Aorta (tissue), 5 donors: ENCODE measurements at places on chromosomes 6 and 20. TPM values are rescaled to one million over a fixed set of nuclear protein-coding genes. Genes with fewer than 3 reads are reported as not detected.

DNA sequence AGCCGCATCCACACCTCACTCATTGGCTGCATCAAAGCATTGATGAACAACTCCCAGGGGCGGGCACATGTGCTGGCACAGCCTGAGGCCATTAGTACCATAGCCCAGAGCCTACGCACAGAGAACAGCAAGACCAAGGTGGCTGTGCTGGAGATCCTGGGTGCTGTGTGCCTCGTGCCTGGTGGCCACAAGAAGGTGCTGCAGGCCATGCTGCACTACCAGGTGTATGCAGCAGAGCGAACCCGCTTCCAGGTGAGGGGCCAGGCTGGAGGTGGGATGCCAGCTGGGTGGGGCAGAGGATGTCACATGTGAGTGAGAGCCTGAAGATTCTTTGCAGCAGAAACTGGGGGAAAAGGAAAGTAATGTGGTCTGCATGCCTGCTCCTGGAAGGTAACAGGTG lies 66.7 kb downstream of the MOCS1 start:
- H3K27ac ChIP-seq = no peak overlapping the region
- H3K36me3 ChIP-seq = peaks cover 11% of the 10 kb centered on the region
- no peaks in the 10 kb centered on the region for H3K27me3 ChIP-seq
- no peak overlapping the region for H3K4me3 ChIP-seq
- no peaks in the 10 kb centered on the region for H3K4me1 ChIP-seq

DNA sequence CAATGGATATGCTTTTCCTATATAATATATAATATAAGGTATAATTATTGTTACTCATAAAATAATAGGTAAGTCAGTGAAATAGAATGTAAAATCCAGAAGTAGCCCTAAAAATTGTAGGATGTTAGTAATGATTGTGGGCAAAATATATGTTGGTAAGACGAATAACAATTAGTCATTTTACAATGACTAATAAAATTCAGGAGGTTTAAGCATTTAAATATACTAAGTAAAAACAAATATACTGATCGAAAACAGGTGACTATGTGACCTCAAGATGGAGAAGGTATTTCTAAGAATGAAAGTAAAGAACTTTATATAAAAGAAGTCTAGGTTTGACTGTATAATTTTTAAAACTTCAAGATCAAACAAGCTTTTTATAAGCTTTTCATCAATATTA lies 28.9 kb downstream of the FUCA2 start:
- H3K27me3 ChIP-seq = no peaks in the 10 kb centered on the region
- H3K36me3 ChIP-seq = no peaks in the 10 kb centered on the region
- no peak overlapping the region for H3K27ac ChIP-seq
- no peak for DNase-seq
- no peak overlapping the region for H3K4me3 ChIP-seq
- no peaks in the 10 kb centered on the region for H3K4me1 ChIP-seq

DNA sequence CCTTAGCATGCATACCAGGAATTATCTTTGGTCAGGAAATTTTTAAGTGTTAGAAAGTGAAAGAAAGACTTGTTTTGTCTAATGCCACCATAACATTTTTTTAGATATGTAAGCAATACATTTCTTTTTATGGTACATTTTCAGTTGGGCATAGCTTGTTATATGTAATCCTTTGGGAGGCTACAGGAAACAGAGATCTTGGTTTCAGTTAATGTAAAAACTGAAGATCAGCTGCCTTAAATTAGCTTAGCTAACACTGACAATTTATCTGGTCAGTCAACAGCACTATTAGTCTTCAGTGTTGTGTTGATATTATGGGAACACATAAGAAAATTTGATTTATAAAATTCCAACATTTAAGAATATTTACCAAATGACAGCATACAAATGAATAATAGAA lies 78.6 kb upstream of the SMIM8 start:
- no peaks in the 10 kb centered on the region for H3K4me1 ChIP-seq
- H3K27ac ChIP-seq = no peak overlapping the region
- H3K27me3 ChIP-seq = no peaks in the 10 kb centered on the region
- no peak overlapping the region for H3K4me3 ChIP-seq
- no peaks in the 10 kb centered on the region for H3K36me3 ChIP-seq

DNA sequence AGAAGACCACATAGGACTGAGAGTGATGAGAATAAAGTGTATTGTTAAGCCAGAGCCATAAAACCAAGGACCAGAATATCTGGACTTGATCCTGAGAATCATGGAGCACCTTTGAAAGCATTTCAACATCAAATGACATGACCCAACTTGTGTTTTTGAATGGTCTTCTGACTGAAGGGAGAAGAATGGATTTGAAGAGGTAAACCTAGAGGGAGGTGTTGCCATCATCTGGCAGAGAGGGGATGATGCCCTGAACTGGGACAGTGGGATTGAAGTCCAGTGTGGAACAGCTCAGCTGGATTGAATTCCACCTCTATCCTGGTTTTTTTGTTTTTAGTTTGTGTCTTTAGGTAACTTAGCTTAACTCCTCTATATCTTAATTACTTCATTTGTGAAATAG lies 570.0 kb downstream of the TBC1D32 start:
- H3K4me3 ChIP-seq = no peak overlapping the region
- no peaks in the 10 kb centered on the region for H3K36me3 ChIP-seq
- H3K27me3 ChIP-seq = peaks cover under 1% of the 10 kb centered on the region
- H3K27ac ChIP-seq = no peak overlapping the region

The CRISP3 gene
- total RNA-seq = not detected

DNA sequence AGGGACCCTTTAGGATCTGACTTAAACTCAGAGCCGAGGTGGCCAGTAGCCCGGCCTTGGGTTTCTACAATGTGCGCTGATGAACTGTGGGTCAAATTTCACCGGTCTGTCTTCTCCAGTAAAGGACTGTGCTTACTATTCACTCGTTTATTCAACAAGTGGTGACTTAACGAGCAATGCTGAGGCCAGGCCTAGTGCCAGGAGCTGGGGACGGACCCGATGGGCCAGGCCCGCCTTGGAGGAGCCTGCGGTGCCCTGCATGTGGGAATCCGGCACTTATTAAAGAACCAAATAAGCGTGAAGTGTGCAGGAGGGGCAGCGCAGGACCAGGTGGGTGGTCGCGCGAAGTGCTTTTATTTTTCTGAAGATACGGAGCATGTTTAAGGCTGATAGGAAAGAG lies 24.0 kb downstream of the CTCFL start:
- no peaks in the 10 kb centered on the region for H3K27me3 ChIP-seq
- no peak for DNase-seq
- no peaks in the 10 kb centered on the region for H3K36me3 ChIP-seq
- no peak overlapping the region for H3K4me3 ChIP-seq
- H3K27ac ChIP-seq = no peak overlapping the region
- no peaks in the 10 kb centered on the region for H3K4me1 ChIP-seq

The GSTA1 gene
- total RNA-seq = 1.7 TPM

DNA sequence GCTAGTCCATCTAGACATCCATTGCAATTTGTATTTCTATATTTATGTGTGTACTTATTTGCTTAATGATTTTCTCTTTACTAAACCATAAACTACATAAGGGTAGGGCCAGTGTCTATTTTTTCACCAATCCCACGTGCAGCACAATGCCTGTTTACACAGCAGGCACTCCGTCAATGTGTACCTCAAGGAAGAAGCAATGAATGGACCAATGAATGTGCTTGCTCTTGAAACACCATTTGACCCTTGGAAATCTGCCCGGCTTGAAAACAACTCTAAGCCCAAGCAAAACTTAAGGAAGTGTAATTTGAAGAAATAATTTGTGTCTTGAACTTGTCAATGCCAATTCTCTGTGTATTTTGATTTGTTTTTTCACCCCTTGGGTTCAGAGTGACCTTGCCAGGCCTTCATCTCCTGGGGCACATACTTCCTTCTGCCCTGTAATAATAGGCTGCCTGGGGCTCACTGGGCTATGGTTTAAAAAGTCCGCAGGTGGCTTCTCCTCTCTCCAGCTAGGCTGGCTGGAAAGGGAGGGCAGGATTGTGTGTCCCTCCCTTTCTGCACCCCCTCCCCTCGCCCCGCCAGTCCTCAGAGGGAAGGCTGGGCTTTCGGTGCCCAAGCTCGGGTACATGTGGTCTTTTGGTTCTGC lies 140.8 kb upstream of the ARMC2 start:
- H3K4me3 ChIP-seq = no peak overlapping the region
- no peaks in the 10 kb centered on the region for H3K4me1 ChIP-seq
- no peak for DNase-seq
- H3K27me3 ChIP-seq = no peaks in the 10 kb centered on the region
- H3K36me3 ChIP-seq = no peaks in the 10 kb centered on the region

The ZSCAN23 gene
- 4.5 TPM for total RNA-seq

DNA sequence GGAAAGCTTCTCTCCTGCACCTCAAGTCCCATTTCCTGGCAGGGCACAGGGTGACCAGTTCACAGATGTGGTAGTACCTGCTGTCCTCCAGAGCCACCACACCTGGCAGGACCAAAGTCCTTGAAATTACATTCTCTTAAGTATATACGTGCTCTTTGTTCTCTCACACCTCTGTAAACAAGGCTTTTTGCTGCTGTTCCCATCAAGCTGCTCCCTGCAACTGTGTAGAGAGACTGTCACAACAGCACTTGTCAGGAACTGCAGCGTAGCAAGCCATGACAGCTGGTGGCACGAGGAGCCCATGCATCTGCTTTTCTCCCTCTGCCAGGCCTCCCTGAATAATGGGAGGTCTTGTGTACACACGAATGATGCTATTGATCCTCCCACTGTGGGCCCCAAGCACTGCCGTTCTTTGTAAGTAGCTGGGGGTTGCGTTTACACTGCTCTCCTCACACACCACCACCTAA lies 431.8 kb downstream of the CD83 start:
- no peak for DNase-seq
- no peak overlapping the region for H3K27ac ChIP-seq
- H3K4me3 ChIP-seq = no peak overlapping the region
- no peaks in the 10 kb centered on the region for H3K27me3 ChIP-seq
- H3K36me3 ChIP-seq = no peaks in the 10 kb centered on the region

The PTK6 gene
- 0.19 TPM for total RNA-seq

DNA sequence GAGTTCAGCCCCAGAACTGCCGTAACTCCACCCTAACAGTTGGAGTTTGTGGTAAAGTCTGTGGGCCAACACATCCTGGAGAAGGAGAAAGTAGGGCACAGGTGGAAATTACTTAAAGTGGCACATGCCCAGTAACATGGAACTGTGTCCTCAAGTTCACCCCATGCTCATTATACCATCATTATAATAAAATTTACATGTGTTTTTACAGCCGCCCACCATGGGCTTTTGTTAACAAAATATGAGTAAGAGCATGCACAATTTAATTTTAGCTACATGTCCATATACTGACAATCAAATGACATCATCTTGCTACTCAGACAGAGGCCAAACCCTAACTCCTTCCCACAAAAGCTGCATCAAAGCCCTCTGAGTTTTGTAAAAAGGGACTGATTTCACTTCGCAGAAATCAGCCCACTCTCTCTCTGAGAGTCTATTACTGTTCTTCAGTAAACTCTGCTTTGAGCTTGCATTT lies 17.3 kb upstream of the ELOVL4 start:
- H3K36me3 ChIP-seq = no peaks in the 10 kb centered on the region
- H3K4me3 ChIP-seq = no peak overlapping the region
- no peaks in the 10 kb centered on the region for H3K4me1 ChIP-seq
- H3K27ac ChIP-seq = no peak overlapping the region
- no peaks in the 10 kb centered on the region for H3K27me3 ChIP-seq
- DNase-seq = no peak

The CSNK2B gene
- 100 TPM for total RNA-seq

- no peak overlapping the region for H3K4me3 ChIP-seq
- DNase-seq = no peak
- H3K36me3 ChIP-seq = no peaks in the 10 kb centered on the region
- H3K4me1 ChIP-seq = peaks cover 8% of the 10 kb centered on the region
- H3K27ac ChIP-seq = no peak overlapping the region
These were observed 110.3 kb downstream of the CARMIL1 start for GRCh38 chr6:25389471-25389870.

- no peak for DNase-seq
- no peaks in the 10 kb centered on the region for H3K36me3 ChIP-seq
- H3K4me3 ChIP-seq = no peak overlapping the region
- no peaks in the 10 kb centered on the region for H3K4me1 ChIP-seq
- H3K27me3 ChIP-seq = no peaks in the 10 kb centered on the region
These were observed 400.4 kb upstream of the PTCHD4 start for GRCh38 chr6:48511378-48511777.

DNA sequence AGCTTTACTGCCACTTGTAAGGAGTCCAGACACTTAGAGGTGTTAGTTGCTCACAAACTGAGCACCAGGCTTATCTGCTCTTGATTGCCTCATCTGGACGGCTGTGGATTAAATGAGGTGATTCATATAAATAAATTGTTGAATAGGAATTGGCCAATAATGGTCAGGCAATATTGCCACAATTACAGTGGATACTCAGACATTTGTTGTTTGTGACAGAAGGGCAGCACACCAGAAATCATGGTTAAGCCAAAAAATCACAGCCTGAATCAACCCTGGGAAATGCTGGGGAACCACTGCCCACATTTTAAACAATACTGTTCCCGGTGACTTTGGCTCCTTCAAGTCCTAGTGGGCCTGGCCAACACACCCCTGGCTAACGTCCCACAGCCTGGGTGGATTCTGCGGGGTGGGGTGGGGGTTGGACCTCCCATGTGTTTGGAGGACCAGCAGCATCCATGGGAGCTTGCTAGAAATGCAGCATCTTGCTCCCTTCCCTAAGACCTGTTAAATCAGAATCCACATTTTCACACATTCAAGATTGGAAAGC lies 29.5 kb upstream of the SPDEF start:
- no peak overlapping the region for H3K27ac ChIP-seq
- H3K27me3 ChIP-seq = no peaks in the 10 kb centered on the region
- no peaks in the 10 kb centered on the region for H3K4me1 ChIP-seq

DNA sequence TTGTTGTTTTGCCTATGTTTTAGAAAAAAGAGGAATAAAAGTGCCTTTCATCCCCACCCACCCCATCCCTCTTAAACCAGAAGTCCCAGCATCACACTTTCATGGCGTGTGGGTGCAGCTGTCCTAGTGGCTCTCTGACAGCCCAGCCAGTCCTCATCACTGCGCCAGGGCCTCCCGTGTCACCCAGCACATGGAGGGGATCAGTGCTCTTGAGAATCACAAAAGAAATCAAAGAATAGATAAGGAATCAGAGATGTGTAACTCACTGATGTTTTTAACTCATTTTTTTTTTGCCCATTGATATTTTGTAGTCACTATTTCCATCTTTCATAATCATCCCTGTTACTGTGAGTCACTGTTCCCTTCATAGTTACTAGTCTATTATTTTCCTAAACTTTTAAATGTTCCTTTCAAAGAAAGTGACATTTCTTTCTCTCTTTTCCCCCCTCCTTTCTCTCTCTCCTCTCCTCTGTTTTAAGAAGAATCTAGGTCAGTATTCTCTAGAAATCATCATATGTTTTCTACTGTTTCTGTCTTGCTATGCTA lies 78.6 kb downstream of the AIG1 start:
- DNase-seq = no peak
- no peak overlapping the region for H3K27ac ChIP-seq
- H3K4me3 ChIP-seq = no peak overlapping the region
- peaks cover 3% of the 10 kb centered on the region for H3K4me1 ChIP-seq

The EYS gene
- not detected for total RNA-seq

- no peaks in the 10 kb centered on the region for H3K4me1 ChIP-seq
- no peak overlapping the region for H3K27ac ChIP-seq
- H3K27me3 ChIP-seq = no peaks in the 10 kb centered on the region
- no peaks in the 10 kb centered on the region for H3K36me3 ChIP-seq
- no peak overlapping the region for H3K4me3 ChIP-seq
- no peak for DNase-seq
These were observed 24.0 kb upstream of the ARMH2 start for GRCh38 chr6:24822696-24823095.

GRCh38 chr6:27260369-27260768 lies 12.9 kb downstream of the PRSS16 start:
- H3K27me3 ChIP-seq = peaks cover 7% of the 10 kb centered on the region
- no peaks in the 10 kb centered on the region for H3K4me1 ChIP-seq
- DNase-seq = no peak
- H3K27ac ChIP-seq = no peak overlapping the region
- no peak overlapping the region for H3K4me3 ChIP-seq
- no peaks in the 10 kb centered on the region for H3K36me3 ChIP-seq

The SYCP2 gene
- total RNA-seq = 2.4 TPM

The OLIG3 gene
- not detected for total RNA-seq

The C6orf58 gene
- total RNA-seq = not detected
